ENCODE measurements at places on chromosomes 6 and 20. TPM values are rescaled to one million over a fixed set of nuclear protein-coding genes. Genes with fewer than 3 reads are reported as not detected.

DNA sequence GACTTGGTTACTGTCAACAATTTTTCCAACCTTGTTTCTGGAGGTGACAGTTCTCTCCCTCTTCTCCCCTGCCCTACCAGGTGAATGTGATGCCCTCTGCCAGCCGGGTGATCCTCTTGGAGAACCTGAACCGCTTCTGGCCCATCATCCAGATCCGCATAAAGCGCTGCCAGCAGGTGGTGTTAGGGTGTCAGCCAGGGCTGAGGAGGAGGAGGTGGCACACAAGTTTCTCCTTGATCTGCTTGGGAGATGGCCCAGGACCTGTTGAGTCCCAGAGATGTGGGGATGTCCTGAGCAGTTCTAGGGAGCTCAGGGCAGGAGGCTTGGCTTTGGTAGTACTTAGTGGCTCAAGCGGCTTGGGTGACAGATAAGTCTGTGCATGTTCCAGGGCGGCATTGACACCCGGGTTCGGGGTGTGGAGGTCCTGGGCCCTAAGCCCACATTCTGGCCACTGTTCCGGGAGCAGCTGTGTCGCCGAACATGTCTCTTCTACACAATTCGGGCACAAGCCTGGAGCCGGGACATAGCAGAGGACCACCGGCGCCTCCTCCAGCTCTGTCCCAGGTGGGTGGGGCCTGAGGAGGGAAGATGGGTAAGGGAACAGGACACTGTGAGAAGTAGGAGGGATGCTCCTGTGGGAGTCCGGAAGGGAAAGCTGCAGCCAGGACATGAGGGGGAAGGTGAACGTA, 21.2 kb downstream of the CUL9 start:
- H3K27me3 ChIP-seq: no peaks in the 10 kb centered on the region
- H3K27ac ChIP-seq: no peak overlapping the region
- H3K4me3 ChIP-seq: no peak overlapping the region
- DNase-seq: no peak
- H3K4me1 ChIP-seq: no peaks in the 10 kb centered on the region

GRCh38 chr6:87574237-87574804, 15.5 kb downstream of the RARS2 start:
- no peak for DNase-seq
- H3K27me3 ChIP-seq: no peaks in the 10 kb centered on the region
- no peak overlapping the region for H3K27ac ChIP-seq
- peaks cover 14% of the 10 kb centered on the region for H3K4me1 ChIP-seq
- H3K36me3 ChIP-seq: no peaks in the 10 kb centered on the region
- no peak overlapping the region for H3K4me3 ChIP-seq

GRCh38 chr20:61733891-61734732, 331.6 kb downstream of the TAF4 start:
- H3K27me3 ChIP-seq: peaks cover 40% of the 10 kb centered on the region
- no peak overlapping the region for H3K27ac ChIP-seq
- no peak for DNase-seq
- no peaks in the 10 kb centered on the region for H3K36me3 ChIP-seq

DNA sequence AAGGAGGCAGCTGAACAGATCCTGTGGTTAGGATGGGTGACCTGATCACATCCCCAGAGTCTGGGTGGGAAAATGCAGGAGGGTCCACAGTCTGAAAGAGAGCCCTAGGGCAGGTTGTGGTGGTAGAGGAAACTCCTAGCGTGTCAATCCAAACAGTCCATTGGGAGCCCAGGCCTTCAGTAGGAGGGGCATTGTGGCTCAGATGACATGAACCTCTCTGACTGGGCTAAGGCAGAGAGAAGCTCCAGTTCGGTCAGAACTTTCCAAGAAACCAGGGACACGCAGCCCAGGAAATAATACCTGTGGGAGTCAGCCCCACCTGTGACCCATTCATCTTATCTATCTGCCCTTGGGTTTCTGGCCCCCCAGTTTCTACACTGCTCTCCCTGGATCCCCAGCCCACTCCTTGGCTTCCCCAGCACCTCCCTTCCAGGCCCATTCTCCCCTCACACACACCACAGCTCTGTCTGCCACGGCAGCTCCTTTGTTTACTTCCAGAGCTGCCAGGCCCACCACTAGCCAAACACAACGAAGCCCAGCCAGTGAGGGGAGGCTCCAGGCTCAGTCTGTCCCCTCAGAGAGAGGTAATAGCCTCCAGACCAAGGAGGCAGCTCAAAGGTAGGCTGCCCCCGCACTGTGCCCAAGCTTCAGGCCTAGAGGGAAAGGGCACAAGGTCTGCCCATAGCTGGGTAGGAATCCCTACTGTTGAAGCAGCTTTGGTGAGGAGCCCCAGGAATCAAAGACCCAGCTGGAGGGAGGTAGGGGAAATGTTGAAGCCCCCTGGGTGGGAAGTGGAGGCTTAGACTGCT, 6.2 kb downstream of the GDF5 start:
- DNase-seq: no peak
- H3K27me3 ChIP-seq: no peaks in the 10 kb centered on the region
- no peaks in the 10 kb centered on the region for H3K36me3 ChIP-seq
- no peak overlapping the region for H3K27ac ChIP-seq
- no peaks in the 10 kb centered on the region for H3K4me1 ChIP-seq
- H3K4me3 ChIP-seq: no peak overlapping the region

GRCh38 chr20:39607141-39607540, 645.0 kb downstream of the DHX35 start:
- no peak for DNase-seq
- H3K4me1 ChIP-seq: no peaks in the 10 kb centered on the region
- H3K27ac ChIP-seq: no peak overlapping the region
- no peaks in the 10 kb centered on the region for H3K27me3 ChIP-seq

DNA sequence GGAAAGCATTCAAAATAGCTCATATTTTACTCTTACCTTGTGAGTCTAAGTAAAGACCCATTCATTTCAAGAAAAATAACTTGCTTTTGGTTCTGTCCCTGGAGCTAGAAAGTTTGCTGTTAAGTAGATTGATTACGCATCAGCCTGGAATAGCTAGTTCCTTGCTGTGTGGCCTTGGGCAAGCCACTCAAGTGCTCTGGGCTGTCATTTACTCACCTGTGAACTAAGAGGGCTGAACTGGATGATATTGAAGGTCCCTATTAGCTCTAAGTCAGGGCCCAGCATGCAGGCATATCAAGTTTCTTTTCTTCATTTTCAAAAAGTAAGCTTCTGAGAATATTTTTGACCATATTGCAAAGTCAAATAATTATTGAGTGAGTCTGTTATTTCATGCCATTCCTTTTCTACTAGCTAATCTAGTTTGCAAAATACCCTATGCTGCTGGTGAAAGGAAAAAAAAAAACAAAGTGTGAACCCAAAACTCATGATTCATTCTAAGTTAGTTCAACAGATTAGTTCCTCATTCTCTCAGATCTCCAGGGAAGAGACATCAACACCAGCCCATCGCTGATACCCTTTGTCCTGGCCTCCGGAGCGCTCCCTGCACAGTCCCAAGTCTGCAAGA, 106.5 kb upstream of the GMDS start:
- no peaks in the 10 kb centered on the region for H3K36me3 ChIP-seq
- H3K27ac ChIP-seq: no peak overlapping the region
- no peaks in the 10 kb centered on the region for H3K4me1 ChIP-seq
- DNase-seq: no peak

GRCh38 chr6:136801581-136801980, 9.3 kb upstream of the MAP3K5 start:
- no peaks in the 10 kb centered on the region for H3K27me3 ChIP-seq
- no peaks in the 10 kb centered on the region for H3K4me1 ChIP-seq
- no peak overlapping the region for H3K4me3 ChIP-seq
- H3K36me3 ChIP-seq: no peaks in the 10 kb centered on the region
- DNase-seq: no peak

DNA sequence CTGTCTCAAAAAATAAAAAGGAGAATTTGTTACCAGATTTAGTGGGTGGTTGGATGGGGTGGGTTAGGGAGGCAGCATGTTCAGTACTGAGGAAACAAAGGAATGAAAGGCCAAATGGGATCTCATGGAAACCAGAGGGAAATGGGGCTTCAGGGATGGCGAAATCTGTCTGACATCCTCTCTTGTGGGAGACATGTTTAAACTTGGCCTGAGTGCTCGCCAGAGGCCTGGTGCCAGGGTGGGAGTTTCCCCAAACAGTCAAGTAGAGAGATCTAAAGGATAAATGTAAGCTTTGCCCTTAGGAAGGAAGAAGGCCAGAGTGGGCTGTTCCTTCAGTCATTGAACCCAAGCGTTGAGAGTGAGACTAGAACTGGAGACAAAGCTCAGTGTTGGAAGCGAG, 61.9 kb upstream of the AKIRIN2 start:
- no peaks in the 10 kb centered on the region for H3K4me1 ChIP-seq
- no peaks in the 10 kb centered on the region for H3K36me3 ChIP-seq
- DNase-seq: no peak

GRCh38 chr20:58891718-58892140, 39.2 kb downstream of the GNAS start:
- peaks cover 11% of the 10 kb centered on the region for H3K36me3 ChIP-seq
- H3K27ac ChIP-seq: peak overlapping the region; percentile 90
- peak overlapping the region; percentile 47 for H3K4me3 ChIP-seq
- peaks cover 28% of the 10 kb centered on the region for H3K4me1 ChIP-seq
- no peaks in the 10 kb centered on the region for H3K27me3 ChIP-seq
- peak; percentile 24 for DNase-seq

PHACTR1 gene
- total RNA-seq: 2.1 TPM

C2 gene
- 1.3 TPM for total RNA-seq

RAD21L1 gene
- total RNA-seq: 0.88 TPM
